ENCODE measurements at places on chromosomes 5 and 9.

GRCh38 chr5:33205727-33206410 lies 234.9 kb upstream of the TARS1 start:
- no peak for DNase-seq

DNA sequence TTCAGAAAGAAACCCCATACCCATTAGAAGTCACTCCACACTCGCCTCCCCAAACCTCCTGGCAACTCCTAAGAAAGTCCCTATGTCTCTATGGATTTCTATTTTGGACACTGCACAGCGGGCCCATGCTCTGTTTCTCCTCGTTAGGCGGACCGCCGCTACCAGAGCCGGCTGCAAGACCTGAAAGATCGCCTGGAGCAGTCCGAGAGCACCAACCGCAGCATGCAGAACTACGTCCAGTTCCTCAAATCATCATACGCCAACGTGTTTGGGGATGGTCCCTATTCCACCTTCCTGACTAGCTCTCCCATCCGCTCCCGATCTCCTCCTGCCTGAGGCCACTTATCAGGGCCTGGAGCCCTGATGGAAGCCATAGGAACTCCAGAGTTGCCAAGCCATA lies 4.6 kb upstream of the GLE1 start:
- no peak for DNase-seq

GRCh38 chr9:88872192-88872946 lies 118.9 kb upstream of the S1PR3 start:
- no peak for DNase-seq

- DNase-seq: no peak
Observed at GRCh38 chr5:123132316-123132715, 43.3 kb downstream of the PRDM6 start.

Data from NT2/D1 (cell line).